NCI-H187 (cell line): ENCODE measurements at places on chromosomes 16 and 17.

DNA sequence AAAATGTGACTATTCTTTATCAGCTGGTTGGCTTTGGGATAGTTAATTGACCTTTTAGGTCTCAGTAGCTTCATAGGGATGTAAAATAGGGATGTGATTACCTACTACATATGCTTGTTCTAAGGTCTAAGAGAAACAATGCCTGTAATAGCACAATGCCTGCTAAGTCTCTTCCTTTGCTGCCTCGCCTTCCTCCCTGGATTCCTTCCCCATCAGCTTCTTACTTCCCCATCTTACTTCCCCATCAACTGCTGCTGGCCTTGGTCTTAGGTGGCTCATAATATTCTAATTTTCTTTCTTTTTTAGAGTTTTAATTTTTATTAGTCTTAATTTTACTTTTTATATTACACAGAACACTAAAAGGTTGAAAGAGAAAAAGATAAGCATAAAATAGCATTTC, 59.2 kb upstream of the GOT2 start:
- no peak for DNase-seq

DNA sequence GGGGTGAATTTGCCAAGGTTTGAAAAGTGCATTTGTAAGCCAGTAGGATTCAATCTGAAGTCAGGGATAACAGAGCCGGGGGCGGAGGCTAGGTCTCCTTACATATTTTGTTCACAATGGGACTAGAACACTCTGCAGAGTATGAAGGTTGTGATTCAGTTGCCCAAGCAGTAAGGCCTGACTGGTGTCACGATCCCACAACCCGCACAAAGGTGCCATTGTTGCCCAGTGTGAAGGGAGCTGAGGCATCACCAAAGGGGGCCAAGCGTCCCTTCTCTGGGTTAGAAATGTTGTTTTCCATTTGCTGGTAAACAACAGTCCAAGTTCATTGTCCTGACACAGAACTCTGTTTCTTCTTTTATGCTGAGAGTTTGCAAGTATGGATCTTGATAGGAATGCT, 471.8 kb downstream of the MAF start:
- DNase-seq: no peak

GRCh38 chr16:89607937-89608740, 5.3 kb upstream of the DPEP1 start:
- no peak for DNase-seq

DNA sequence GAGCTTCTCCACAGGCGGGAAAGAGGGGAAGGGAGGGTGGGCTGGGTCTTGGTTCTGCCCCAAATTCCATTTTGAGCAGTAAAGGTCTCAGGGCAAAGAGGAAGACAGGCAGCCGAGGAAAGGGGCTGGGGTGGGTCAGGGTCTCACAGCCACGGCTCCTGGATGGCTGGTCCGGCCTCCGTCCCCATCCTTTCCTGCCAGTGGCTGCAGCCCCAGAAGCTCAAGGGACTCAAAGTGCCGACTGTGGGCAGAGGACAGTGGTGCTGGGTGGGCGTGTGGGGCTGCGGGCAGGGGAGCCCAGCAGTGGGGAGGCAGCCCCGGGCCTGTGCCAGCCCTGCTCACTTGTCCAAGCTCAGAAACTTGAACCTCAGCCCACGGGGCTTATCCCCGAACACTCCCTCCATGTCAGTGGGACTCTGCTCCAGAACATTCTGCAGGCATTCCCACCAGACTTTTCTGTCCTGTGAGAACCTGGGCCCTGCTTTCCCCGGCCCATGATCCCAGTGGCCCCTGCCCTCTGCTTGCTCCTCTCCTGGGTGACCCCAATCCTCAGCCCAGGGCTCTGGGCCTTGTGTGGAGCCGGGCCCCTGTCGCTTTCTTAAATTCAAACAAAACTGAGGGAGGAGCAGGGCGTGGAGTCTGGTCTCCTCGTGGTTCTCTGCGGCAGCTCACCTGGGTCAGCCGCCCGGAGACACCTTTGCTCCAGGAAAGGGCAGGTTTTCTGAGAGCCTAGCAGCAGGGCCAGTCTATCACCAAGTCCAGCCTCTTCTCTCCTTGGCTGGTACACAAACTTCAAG, 117.8 kb upstream of the METRNL start:
- no peak for DNase-seq

- DNase-seq: peak; percentile 10
Measured at GRCh38 chr16:495127-495748, 32.3 kb upstream of the CAPN15 start.

- no peak for DNase-seq
Measured at GRCh38 chr17:5115673-5116651, at the start of gene USP6. Gene USP6, plus strand, starts transcription at chr17:5116032. Its CDS starts 14,336 bp downstream, at chr17:5130368.

GRCh38 chr16:50708373-50709060, 15.1 kb downstream of the NOD2 start:
- DNase-seq: no peak

DNA sequence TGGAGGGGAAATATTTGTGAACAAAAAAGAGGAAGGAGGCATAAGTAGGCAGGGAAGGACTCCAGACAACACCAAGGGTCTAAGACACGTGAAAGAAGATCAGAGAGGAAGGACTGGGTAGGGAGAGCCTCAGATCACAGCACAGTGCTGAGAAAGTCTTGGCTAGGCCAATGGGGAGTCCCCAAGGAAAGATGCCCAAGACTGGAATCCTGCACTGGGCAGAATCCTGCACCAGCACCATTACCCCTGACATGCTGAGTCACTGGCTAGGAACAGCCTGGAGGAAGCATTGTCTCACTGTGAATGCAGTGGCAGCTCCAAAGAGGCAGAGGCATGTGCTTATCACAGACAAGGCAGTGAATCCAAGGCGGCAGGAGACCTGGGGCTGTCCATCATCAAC, 19.2 kb downstream of the CLEC19A start:
- DNase-seq: no peak

- DNase-seq: no peak
Measured at GRCh38 chr17:60989379-60989778, 311.7 kb downstream of the BCAS3 start.

- no peak for DNase-seq
Measured at GRCh38 chr16:11006656-11007055, 62.3 kb downstream of the CLEC16A start.

DNA sequence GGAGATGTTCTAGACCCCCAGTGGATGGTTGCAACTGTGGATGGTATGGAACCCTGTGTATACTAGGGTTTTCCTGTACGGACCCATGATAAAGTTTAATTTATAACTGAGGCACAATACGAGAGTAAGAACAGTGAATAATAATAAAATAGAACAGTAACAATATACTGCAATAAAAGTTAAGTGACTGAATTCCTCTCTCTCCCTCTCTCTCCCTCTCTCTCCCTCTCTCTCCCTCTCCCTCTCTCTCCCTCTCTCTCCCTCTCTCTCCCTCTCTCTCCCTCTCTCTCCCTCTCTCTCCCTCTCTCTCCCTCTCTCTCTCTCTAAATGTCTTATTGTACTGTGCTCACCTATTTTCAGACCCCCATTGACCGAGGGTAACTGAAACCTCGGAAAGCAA, 291.0 kb downstream of the IRF8 start:
- DNase-seq: no peak

- no peak for DNase-seq
Measured at GRCh38 chr16:24514096-24514495, 25.3 kb upstream of the RBBP6 start.
